ENCODE measurements at places on chromosomes 5 and 9.

DNA sequence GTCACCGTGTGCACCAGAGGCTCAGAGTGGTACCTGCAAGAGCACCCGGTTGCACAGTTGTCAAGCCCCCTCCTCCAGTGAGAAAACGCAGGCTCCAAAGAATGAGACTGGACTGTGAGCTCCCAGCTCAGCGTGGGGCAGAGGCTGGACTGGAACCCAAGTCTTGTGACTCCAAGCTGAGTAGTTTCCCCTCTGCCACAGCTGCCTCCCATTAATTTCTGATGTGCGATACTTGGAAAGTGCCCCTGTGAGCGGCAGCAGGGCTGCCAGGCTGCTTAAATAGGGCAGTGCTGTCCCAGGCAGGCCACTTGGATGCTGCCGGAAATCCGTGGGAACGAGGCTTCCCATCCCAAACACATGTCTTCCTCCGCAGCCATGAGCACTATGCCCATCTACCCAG lies 62.2 kb upstream of the ANGPTL2 start:
- DNase-seq: no peak

- DNase-seq: no peak
Observed at GRCh38 chr5:124922255-124922975, 176.0 kb upstream of the ZNF608 start.

DNA sequence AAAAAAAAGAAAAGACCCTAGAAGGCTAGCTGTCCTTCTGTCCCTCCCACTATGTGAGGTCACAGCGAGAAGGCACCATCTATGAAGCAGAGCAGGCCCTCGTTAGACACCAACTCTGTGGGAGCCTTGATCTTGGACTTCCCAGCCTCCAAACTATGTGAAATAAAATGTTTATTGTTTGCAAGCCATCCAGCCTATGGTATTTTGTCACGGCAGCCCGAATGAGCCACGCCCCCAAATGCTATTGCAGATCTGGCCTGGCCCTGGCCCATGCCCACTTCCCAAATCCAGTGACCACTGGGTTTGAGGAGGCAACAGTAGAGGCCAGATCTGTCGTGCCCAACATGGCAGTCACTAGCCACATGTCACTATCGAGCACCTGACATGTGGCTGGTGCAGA lies 10.8 kb downstream of the STK10 start:
- no peak for DNase-seq

DNA sequence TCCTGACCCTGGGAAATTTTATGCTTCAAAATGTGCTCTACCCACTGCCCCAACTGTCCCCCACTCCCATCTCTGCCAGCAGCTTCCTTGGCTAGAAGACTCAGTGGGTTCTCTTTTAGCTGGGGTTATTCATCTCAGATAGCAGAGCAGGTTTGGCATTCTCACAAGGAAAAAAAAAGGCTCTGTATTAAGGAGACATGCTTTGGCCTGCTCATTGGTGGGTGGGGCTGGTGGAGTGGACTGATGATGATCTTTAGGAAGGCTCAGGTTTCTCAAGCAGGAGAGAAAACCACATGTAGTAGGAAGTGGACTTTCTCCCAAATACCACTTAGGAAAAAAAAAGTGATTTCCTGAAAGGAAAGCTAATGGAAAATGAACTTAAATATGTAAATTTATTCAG lies 279.2 kb upstream of the ZNF462 start:
- DNase-seq: no peak

- no peak for DNase-seq
Observed at GRCh38 chr9:137421838-137422603, 941 bp downstream of the EXD3 start.
